Colonic mucosa (tissue), 4 donors: ENCODE measurements at places on chromosomes 3 and 15. TPM values are rescaled to one million over a fixed set of nuclear protein-coding genes. Genes with fewer than 3 reads are reported as not detected.

The KLHL40 gene
- total RNA-seq: not detected

DNA sequence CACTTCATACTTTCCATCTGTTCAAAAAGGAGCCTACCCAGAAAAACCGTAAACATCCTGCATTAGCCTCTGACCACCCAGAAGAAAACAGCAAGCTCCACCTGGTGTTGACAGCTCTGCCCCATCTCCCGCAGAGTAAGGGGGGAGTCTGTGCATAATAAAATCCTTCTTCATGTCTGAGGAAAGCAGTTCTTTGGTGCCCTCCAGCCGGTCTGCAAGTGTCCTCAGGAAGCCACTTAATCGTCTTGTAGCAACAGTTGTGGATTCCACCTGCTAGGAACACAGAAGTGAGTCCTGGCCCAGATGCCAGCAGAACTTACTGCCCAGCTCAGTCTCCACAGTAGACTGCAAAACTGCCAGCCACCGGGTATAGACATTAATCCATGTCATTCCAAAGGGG is 22.5 kb downstream of the RIOX2 start:
- no peaks in the 10 kb centered on the region for H3K36me3 ChIP-seq
- no peaks in the 10 kb centered on the region for H3K4me1 ChIP-seq
- H3K27me3 ChIP-seq: no peaks in the 10 kb centered on the region
- no peak overlapping the region for H3K4me3 ChIP-seq
- DNase-seq: no peak

- H3K36me3 ChIP-seq: no peaks in the 10 kb centered on the region
- H3K27ac ChIP-seq: no peak overlapping the region
- no peaks in the 10 kb centered on the region for H3K27me3 ChIP-seq
- no peak for DNase-seq
- no peak overlapping the region for H3K4me3 ChIP-seq
These were observed 92.0 kb downstream of the MTHFS start for GRCh38 chr15:79804838-79805237.

The TPRG1 gene
- total RNA-seq: 1.8 TPM

DNA sequence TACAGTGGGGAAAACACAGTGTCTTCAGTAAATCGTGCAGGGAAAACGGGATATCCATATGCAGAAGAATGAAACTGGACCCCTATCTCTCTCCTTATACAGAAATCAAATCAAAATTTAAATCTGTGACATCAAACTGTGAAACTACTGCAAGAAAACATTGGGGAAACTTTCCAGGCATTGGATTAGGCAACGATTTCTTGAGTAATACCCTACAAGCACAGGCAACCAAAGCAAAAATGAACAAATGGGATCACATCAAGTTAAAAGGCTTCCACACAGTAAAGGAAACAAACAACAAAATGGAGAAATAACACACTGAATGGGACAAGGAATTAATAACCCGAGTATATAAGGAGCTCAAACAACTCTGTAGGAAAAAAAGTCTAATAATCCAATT is 165.3 kb downstream of the PLCL2 start:
- no peaks in the 10 kb centered on the region for H3K27me3 ChIP-seq
- H3K36me3 ChIP-seq: no peaks in the 10 kb centered on the region
- no peak for DNase-seq
- no peaks in the 10 kb centered on the region for H3K4me1 ChIP-seq

The DNAH12 gene
- total RNA-seq: 0.02 TPM

DNA sequence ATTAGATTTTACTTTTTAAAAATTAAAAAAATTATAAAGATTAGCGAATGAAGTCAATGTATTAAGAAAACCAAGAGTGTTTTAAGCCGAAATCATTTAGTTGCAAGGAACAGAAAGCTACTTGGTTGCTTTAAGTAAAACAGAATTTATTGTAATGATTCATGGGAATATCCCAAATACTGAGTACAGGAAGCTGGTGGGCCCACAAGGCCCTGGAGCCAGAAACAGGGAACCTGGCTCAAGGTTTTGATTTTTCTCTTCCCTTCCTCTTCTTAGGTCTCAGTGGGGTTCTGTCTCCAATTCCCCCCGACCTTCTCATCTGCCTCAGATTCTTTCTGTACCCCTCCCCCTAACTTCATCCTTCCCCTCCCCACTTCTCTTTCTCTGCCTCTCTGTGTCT is 229.0 kb downstream of the TLE3 start:
- H3K4me3 ChIP-seq: no peak overlapping the region

The ERICH6 gene
- not detected for total RNA-seq

The MCF2L2 gene
- total RNA-seq: 0.25 TPM

The GOLGA8M gene
- total RNA-seq: not detected

GRCh38 chr15:95259513-95259912 is 1028.2 kb downstream of the MCTP2 start:
- no peaks in the 10 kb centered on the region for H3K4me1 ChIP-seq
- H3K36me3 ChIP-seq: no peaks in the 10 kb centered on the region
- no peaks in the 10 kb centered on the region for H3K27me3 ChIP-seq
- no peak overlapping the region for H3K4me3 ChIP-seq
- no peak overlapping the region for H3K27ac ChIP-seq
- DNase-seq: peak; percentile 65

The ZNF385D gene
- 2.6 TPM for total RNA-seq

DNA sequence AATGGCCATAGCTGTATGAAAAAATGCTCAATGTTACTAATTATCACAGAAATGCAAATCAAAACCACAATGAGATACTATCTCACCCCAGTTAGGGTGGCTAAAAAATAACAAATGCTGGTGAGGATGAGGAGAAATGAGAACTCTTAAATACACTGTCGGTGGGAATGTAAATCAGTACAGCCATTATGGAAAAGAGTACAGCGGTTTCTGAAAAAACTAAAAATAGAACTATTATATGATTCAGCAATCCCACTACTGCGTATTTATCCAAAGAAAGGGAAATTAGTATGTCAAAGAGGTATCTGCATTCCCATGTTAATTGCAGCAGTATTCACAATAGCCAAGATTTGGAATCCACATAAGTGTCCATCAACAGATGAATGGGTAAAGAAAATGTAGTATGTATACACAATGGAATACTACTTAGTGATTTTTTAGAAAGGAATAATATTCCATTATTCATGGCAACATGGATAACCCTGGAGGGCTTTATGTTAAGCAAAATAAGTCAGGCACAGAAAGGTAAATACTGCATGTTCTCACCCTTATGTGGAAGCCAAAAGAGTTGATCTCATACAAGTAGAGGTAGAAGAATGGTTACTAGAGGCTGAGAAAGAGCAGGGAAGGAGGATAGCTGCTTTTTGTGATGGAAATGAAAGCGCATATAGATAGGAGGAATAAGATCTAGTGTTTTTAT is 35.0 kb downstream of the SERP1 start:
- H3K27me3 ChIP-seq: no peaks in the 10 kb centered on the region

DNA sequence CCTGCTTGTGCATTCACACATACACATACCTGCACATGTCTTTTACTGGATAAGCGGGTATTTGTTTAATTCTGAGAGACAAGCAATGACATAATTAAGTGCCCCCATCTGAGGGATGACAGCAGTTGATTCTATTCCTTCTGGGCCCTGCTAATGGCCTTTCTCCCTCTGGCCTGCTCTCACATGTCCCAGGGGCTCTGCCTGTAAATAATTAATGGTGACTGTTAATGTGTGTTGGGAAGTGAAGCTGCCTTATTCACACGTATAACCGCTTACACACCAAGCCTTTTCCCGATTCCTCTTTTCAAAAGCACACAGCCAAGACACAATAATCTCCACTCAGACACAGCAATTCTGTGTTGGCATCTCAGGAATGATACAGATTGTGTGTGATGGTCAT is 47.8 kb downstream of the LRRK1 start:
- no peak for DNase-seq
- H3K27me3 ChIP-seq: no peaks in the 10 kb centered on the region
- no peaks in the 10 kb centered on the region for H3K4me1 ChIP-seq
- no peak overlapping the region for H3K4me3 ChIP-seq

DNA sequence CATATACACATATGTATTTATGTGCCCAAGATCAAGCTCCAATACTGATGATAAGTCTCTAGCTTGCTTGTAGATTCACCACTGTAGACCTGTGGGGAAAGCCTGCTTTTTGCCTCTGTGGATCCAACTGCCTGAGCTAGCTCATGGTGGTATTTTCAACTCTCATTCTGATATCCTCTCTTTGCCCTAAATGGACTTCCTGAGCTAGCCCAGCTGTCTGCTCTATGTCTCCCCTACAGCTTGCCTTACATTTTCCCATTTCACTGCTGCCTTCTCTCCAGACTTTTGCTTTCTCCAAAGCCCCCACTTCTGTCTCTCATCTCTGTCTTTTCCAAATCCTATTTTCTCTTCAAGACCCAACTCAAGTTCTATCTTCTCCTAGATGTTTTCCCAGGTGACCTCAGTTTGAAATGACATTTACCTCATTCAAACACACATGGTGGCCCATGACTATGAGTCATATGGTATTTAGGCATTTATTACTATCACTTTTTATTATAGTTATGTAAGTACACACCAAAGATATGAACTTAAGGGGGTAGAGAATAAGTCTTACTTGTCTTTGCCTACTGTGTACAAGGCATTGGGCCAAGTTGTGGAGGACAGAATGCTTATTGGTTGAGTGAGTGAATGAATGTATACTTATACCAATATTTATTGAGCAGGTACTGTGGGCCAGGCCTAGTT is 191.7 kb downstream of the NR1D2 start:
- H3K27me3 ChIP-seq: no peaks in the 10 kb centered on the region
- no peak for DNase-seq
- H3K36me3 ChIP-seq: no peaks in the 10 kb centered on the region
- no peaks in the 10 kb centered on the region for H3K4me1 ChIP-seq

DNA sequence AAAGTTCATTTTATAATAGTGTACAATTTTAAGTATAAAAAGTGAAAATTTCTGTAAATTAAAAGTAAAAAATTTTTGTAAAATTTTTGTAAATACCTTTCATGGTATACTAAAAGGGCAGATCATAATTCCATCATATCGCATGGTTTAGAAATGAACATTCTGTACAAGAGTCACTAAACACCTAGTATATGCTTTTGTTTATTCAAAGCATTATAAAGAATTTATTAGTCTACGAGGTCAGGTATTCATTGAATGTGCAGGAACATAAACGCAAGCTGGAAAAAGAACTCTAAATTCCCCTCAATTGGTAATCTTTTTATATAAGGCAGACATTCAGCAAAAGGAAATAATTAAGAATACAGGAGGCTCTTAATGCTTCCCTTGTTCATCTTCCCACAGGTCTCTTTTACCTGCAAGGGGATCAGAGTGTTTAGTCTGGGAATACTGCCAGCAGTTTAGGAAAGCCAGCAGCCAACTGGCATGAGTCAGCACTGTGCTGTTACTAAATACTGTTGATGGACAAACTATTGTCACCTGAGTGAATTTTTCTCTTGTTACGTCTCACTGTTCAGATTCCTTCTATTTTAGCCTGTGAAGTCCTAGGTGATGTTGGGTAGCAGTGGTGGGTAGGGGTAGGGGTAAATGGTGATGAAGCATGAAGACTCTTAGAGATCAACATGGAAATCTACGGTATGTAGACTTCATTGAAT is 70.1 kb downstream of the UQCC5 start:
- H3K4me3 ChIP-seq: no peak overlapping the region
- peak; percentile 32 for DNase-seq
- H3K4me1 ChIP-seq: no peaks in the 10 kb centered on the region
- H3K27me3 ChIP-seq: no peaks in the 10 kb centered on the region
- peaks cover 18% of the 10 kb centered on the region for H3K36me3 ChIP-seq
- no peak overlapping the region for H3K27ac ChIP-seq

DNA sequence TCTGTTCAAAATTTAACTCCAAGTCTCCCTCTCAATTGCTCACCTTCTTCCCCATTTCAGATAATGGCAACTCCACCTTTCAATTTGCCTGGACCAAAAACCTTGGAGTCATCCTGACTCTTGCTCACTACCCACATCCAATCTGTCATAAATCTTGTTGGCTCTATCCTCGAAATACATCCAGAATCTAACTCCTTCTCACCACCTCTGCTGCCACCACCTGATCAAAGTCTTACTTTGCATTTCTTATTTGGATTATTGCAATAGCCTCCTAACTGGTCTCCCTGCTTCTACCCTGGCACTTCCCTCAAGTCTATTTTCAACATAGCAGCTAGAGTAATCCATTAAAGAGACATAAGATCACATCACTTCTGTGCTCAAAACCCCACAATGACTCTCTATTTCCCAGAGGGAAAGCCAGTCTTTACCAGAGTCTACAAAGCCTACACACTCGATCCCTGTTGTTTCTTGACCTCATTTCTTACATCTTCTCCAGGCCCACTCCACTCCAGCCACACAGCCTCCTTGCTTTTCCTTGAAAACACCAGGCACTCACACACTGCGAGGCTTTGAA is 86.6 kb downstream of the GPR156 start:
- DNase-seq: no peak
- H3K36me3 ChIP-seq: no peaks in the 10 kb centered on the region
- no peak overlapping the region for H3K4me3 ChIP-seq
- no peak overlapping the region for H3K27ac ChIP-seq
- no peaks in the 10 kb centered on the region for H3K4me1 ChIP-seq

GRCh38 chr3:114406286-114406685 is 112.5 kb downstream of the TIGIT start:
- no peak for DNase-seq
- H3K4me3 ChIP-seq: no peak overlapping the region
- no peak overlapping the region for H3K27ac ChIP-seq
- no peaks in the 10 kb centered on the region for H3K4me1 ChIP-seq
- H3K27me3 ChIP-seq: no peaks in the 10 kb centered on the region

- H3K36me3 ChIP-seq: no peaks in the 10 kb centered on the region
- H3K4me1 ChIP-seq: no peaks in the 10 kb centered on the region
- no peak overlapping the region for H3K27ac ChIP-seq
- no peak for DNase-seq
These were observed 1.9 kb downstream of the SCAPER start for GRCh38 chr15:76903251-76903681.

The KIF9 gene
- 13.4 TPM for total RNA-seq

DNA sequence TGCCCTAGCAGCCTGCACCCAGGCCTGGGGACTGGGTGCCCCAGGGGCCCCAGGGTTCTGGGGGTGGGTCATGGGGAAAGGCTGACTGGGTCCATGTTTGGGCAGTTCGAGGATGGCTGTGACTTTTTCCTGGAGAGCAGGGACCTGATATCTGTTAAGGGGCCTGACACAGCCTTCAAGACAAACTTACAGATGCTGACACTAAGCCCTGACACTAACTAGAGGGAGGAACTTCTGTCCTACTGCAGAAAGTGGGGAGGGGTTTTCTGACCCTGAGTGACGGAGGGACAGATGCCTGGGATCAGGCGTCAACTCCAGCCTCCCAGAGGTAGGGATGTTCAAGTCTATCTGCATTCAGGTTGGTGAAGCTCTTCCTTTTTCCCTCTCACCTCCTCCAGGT is 45.0 kb upstream of the SLC6A11 start:
- no peaks in the 10 kb centered on the region for H3K27me3 ChIP-seq
- H3K36me3 ChIP-seq: no peaks in the 10 kb centered on the region
- no peak for DNase-seq
- no peak overlapping the region for H3K27ac ChIP-seq
- no peak overlapping the region for H3K4me3 ChIP-seq
